ENCODE measurements at places on chromosomes 6 and 20.

DNA sequence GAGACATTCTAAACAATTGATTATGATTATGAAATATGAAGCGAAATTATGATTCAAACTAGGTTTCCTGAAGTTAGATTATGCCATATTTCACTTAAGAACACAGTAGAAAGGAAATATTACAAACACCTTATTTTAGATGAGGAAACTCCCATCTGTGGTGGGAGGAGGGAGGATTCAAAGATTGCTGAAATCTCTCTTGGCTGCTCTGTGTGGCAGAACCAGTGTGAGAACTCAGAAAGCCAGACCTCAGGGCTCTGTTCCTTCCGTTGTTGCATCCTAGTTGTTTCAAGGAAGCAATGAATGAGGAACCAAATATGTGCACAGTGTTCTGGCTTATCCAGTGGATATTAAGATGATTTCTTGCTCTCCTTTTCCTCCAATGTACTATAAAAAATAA, 2.1 kb downstream of the TAAR5 start:
- no peak for DNase-seq

DNA sequence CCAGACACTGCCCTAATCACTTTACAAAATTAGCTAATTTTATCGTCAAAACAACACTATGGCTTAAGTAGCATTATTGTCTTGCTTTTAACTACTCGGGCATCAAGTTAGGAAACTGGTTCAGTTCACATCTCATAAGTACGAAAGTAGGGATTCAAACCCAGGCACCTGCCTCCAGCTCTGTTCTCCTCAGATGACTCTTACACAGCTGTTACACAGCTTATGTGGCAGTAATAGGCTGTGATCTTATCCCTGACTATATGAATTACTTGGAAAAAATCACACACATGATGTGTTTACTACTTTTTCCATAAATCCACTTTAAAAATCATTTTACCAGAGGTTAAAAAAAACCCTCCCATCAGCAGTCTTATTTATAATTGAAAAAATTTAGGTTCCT, 389.2 kb upstream of the FLRT3 start:
- DNase-seq: no peak

GRCh38 chr6:109091314-109092024, 3.2 kb downstream of the SESN1 start:
- DNase-seq: no peak

DNA sequence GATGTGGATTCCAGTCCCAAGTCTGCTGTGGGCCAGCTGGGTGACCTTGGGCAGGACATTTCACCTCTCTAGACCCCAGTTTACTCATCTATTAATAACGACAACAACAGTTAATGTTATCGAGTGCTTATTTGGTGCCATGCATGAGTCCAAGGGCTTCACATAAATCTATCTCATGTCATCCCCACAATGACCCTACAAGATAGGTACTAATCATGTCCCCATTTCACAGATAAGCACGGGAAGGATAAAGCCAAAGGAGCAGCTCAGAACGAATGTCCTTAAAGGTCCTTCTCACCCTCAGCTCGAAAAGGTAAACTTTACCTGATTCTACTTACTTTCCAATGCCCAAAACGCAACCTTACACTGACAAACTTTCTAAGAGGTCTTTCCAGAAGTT, 35.7 kb downstream of the TRAM2 start:
- no peak for DNase-seq

GRCh38 chr6:152057832-152058498, 250.5 kb downstream of the ESR1 start:
- DNase-seq: no peak

DNA sequence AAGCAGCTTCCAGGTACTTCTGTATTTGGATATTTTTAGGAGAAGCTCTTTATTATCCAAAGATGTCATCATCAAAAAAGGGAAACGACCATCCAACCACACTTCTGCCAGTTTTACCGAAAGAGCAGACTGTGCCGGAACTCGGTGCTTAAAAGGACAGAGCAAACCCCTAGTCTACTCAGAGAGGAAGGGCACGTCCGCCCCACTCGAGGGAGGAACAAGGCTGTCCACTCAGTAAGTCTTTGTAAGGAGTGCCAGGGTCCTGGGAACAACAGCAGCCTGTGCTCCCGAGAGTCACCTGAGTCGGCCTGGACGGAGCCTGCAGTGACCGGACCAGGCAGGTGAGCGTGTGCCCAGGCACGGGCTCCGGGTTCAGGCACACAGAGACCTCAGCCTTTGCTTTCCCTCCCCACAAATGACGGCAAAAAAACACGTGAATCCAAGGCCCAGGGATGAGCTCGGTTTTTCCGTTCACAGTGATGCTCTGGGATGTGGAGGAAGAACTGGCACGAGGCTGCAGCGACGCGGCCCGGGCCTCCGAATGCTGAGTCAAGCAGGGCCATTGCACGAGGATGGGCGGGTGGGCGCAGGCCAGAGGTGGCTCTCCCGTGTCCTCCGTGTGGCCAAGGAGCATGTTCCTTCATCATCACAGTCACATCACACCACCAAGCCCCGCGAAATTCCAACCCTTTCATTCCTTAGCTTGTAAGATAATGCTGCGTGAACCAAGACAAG, 17.4 kb upstream of the SLCO4A1 start:
- no peak for DNase-seq

- DNase-seq: no peak
Measured at GRCh38 chr20:23363257-23363649, 1.3 kb downstream of the GZF1 start.
